NCI-H187 treated with DMSO at 0.1 percent for 48 hours (cell line): ENCODE measurements at places on chromosomes 12 and 14.

GRCh38 chr12:2152134-2152533, 99.3 kb downstream of the CACNA1C start:
- no peak for DNase-seq

GRCh38 chr12:5013266-5013730, 30.4 kb upstream of the KCNA5 start:
- no peak for DNase-seq

DNA sequence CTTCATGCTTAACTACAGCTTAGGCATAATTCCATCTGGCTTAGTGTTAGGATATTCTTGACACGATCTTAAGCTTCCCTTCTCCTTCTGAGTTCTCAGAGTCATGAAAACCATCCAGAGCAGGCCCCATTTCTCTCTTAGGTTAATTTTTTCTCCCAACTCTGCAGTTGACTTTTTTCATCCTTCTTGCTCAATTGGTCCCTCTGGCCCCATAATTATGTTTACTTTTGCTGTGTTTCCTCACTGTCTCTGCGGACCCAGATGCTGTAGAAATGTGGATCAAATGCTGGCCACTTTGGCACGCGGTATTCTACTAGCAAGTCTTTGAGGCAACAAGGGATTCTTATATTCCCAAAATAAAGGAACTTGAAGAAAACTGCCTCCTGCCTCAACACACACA, 9.5 kb downstream of the TMEM132C start:
- no peak for DNase-seq

- DNase-seq = no peak
These were observed 48.1 kb downstream of the KLRG1 start for GRCh38 chr12:9037431-9037830.

GRCh38 chr12:88367231-88367630, 213.0 kb downstream of the KITLG start:
- DNase-seq = no peak

- DNase-seq = no peak
These were observed 65.7 kb downstream of the STAB2 start for GRCh38 chr12:103652808-103653207.

GRCh38 chr12:108374596-108375320, 35.6 kb upstream of the CMKLR1 start:
- DNase-seq = no peak

DNA sequence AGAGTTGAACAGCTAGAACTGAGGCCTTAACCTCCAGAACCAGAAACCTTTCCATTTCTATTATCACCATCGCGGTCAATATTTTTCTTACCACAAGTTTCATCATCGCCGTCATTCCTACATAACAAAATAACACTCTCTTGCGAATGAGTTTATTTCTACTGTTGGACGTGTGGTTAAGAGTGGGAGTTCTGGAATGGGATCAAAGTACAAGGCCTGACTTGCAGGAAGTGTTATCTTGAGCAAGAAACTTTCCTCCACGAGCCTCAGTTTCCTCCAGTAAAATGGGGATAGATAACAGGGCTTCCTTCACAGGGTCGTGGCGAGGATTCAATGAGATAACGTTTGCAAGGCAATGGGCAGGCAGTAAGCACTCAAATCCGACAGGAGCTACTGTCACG, 652 bp downstream of the SART3 start:
- no peak for DNase-seq

GRCh38 chr14:91866511-91867295, 633 bp downstream of the TC2N start:
- no peak for DNase-seq

- no peak for DNase-seq
These were observed at the start of gene WIF1 for GRCh38 chr12:65121049-65121955. Gene WIF1, minus strand, starts transcription at chr12:65121305. Its CDS starts 114 bp downstream, at chr12:65121191.

DNA sequence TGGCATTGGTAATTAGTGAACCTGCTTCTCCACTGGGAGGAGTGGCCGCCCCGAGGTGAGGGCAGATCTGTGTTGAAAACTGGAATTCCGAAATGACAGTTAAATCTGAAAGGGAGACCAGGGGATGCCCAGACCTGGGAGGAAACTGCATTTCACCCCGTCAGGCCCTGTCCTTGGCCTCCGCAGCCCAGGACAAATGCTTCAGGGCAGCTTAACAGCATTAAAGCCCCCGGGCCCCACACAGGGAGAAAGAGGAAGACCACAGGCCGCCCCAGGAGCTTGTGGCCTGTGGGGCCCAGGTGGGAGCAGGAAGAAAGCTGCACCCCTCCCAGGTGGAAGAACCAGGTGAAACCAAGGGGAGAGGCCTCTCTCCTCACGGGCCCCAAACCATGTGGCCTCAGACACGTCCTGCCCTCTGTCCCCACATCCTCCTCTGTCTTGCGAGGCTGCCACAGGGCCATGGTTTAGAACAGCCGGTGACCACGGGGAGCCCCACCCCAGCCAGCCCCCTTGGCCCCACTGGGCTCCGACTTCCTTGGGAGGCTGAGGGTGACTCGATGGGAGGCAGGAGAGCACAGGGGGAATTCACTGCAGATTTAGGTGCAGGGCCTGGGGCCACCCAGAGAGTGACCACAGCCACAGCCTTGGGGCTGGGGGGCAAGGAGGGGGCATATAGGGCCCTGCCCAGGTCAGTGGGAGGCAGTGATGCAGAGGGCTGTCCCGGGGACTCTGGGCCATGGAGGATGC, 265.4 kb downstream of the ADGRD1 start:
- DNase-seq = no peak

DNA sequence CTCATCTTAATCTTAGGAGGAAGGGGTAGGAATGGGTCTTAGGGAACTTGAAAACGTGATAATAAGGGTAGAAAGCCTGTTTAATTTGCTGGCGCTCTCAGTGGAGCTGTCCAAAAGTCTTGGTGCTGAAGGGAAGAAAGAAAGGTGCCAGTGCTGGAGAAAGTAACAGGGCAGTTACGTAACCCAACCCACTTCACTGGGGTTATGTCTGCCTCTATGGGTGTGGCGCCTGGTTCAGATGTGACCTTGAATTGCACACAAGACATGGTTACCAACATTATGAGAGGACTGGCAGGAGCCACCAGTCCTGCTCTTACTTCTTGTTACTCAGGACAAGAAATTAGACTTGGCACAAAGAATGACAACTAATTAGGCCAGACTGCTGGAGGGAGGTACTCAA, 18.6 kb upstream of the GPATCH2L start:
- DNase-seq = no peak

DNA sequence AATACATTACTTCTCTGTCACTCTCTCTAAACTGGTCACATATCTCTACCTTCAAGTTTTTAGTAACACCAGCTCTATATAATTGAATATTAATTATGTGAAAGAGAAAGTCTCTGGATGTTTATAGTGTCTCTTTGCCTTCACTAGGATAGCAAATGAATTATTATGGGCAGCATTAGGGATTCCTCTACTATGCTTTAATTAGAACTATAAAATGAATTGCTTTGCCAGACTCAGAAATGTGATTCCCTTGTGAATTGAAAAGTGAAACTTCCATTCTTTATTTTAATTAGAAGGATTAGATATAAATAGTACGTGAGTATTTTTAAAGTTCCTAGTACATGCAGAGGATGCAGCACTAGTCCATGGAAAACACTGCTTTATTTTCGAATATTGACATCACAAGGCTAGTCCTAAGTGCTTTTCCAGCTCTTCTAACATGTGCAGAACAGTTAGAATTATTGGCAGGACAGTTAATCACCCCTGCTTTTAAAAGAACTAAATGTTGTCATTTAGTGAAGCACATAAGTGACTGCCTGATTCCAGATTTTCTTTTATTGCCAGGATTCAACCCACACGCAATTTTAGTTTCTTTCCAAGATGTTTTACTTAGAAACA, 23.0 kb upstream of the REP15 start:
- DNase-seq = no peak

GRCh38 chr14:50773632-50774541, 57.1 kb downstream of the NIN start:
- DNase-seq = no peak

DNA sequence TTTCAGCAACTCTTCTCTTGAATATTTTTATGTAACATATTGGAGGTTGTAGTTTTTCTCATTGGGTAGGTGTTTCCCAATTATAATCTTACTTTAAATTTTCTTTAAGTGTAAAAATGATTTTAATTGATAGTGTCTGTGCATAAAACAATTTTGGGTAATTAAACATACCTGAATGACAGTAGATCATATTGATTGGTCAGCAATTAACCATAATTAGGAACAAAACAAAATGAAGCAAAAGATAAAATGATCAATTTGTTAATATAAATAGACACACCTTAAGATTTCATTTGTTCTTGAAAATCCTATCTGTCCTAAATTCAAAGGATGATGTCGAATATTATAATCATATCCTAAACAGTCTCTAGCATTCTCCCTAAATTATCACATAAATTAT, 468.3 kb downstream of the PDZRN4 start:
- DNase-seq = no peak

DNA sequence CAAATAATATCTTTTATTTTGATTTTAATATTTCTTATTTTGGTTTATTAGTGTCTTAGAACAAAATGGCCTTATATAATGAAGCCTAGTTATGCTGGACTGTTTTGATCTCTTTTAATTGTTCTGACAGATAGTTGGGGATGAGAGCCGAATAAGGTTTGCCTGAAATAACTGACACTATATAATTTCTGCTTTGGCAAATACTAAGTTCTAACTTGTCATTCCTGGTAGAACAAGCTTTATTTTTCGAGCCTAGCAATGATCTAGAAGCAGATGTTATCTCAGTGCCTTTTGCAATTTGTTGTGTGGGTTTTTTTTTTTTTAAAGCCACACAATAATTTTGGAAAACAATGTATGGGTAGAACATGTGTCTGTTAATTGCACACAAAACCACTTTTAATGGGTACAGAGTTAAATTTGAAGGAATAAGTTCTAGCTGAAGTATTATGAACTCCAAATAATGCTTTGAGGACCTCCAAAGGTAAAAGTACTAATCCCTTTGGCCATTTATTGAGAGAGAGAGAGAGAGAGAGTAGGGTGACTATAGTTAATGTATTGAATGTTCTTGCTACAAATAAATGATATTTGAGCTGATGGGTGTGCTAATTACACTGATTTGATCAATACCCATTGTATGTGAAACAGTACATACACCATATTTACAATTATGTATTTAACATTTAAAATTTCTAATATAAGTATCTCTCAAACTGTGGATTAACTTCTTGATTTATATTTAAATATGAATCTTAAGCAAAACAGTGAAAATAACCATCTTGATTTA, 35.0 kb downstream of the MDM2 start:
- DNase-seq = no peak

DNA sequence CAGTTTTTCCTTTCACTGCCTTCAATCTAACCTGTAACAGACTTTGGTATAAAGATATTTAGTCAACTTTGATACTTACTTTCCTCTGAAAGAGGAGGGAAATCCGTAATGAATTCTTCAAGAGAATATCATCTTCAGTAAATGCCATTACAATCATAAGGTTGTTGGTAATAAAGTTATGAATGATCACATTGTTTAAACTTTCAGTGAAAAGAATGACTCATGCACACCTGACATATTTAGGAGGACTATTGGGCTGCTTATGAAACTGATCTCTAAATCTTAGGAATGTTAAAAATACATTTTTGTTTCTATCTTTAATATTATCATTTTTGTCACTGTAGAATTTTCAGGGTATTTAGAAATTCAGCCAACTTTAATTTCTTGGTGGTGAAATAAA, 474.7 kb downstream of the SLC16A7 start:
- no peak for DNase-seq

GRCh38 chr12:131640525-131640924, 70.4 kb upstream of the SFSWAP start:
- no peak for DNase-seq

GRCh38 chr12:119725523-119725922, 57.6 kb downstream of the PRKAB1 start:
- no peak for DNase-seq

GRCh38 chr14:69626132-69626500, 14.7 kb downstream of the SUSD6 start:
- no peak for DNase-seq

GRCh38 chr12:13102461-13103195, 839 bp downstream of the GSG1 start:
- DNase-seq = peak; percentile 49

- no peak for DNase-seq
These were observed 86.7 kb downstream of the ZNF664 start for GRCh38 chr12:124059752-124060151.

DNA sequence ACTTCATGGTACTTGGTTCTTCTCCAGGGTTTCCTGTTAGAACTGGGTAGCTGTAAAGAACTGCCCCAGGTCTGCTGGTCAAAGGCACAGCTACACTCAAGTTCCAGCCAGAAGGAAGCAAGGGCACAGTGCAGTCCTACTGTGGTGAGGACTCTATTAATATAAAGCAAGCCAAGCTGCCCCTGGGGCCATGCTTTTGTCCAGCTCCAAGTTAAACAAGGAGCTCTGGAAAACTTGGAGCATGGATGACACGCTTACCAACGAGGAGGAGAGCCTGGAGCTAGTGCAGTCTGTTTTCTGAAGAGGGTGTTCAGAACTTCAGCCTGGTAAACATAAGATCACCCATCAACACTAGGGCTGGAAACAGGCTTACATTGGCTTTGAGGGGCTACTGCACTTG, 4.0 kb downstream of the FZD10 start:
- no peak for DNase-seq

GRCh38 chr14:61091657-61092273, 110.7 kb downstream of the SLC38A6 start:
- DNase-seq = no peak

- DNase-seq = no peak
These were observed 211.9 kb upstream of the ARHGAP5 start for GRCh38 chr14:31864937-31865855.

DNA sequence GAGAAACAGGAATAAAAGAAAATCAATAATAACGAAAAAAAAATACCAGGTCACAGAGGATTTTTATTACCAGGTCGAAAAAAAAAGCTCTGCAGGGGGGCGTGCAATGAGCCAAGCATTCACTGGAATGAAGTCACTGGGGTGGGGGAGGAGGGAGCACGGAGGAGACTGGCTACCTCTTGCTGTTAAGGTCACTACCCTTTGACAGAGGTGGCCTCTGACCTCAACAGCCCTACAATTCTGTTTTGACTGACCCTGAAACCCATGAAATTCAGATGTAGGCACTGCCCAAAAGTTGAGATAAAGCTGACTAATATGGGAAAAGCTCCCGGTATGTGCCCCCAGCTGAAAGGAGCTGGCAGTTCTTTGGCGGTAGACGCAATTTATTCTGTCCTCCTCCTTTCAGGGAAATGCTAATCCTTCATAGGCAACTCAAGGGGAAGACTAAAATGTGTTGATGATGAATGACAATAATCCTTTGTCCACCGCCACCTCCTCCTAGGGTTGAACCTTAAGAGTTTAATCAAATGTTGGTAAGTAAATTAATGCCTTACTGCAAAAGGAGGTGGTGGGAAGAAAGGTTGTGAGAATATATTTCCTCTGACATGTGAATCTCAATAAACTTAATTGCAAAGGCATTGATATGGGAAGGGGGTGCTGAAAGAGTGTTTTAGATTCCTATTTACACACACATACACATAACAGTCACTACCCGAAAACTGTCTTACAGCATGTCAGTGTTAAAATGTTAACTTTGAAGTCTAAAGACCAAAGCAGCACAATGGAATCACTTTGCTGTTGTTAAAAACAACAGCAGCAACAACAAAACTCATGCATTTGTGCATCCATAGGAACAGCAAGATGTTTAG, 6.3 kb upstream of the RIC8B start:
- no peak for DNase-seq

- DNase-seq = no peak
These were observed 676 bp downstream of the MRPL42 start for GRCh38 chr12:93468008-93468371.
